ENCODE measurements at places on chromosomes 1 and 21.

DNA sequence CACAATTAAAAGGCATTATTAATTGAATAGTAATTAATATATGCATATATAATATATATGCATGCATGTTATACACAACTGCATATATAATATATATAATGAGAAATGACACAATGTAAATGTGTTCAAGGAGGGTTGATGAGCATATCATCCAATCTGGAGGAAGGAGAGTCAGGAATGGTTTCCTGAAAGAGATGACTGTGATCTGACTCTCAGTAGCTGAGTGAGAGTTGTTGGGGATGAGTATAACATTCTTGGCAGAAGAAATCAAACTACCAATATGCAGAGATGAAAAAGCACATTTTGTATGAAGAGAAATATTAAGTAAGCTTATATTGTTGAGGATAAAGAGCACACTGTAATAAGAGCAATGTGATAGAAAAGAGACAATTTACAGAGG, 37.3 kb downstream of the F13B start:
- no peak for DNase-seq

DNA sequence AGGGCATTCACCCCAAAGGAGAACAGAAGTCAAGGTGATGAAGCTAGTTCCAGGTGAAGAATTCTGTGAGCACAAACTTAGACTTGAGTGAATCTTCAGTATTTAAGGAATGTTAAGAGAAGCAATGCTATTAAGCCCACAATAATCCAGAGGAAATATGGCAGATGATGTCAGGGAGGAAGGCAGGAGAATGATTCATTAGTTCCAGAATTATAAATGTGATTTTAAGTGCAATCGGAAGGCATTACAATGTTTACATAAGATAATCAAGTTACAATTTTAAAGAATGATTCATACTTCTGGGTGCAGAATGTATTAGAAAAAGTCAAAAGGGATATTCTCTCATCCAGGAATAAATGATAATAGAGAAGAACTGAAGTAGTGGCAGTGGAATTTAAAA, 545.2 kb upstream of the BRINP3 start:
- DNase-seq = no peak

DNA sequence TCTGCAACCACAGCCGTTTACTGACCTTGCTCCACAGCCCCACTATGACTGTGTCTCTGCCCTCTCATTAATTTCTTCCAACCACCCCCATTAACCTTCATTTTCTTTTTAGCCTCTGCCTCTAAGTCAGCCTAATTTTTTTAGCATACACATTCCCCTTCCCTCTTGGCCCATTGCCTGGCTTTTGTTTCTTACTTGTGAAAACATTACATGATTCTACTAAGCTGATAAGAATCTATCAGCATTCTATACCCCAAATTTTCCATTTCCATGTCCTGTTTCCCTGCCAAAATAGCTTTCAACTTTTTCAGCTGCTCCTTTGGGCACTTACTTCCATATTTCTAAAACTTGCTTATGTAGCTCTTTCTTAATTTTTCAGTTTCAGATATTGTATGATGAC, 79.8 kb downstream of the PCP4 start:
- no peak for DNase-seq

DNA sequence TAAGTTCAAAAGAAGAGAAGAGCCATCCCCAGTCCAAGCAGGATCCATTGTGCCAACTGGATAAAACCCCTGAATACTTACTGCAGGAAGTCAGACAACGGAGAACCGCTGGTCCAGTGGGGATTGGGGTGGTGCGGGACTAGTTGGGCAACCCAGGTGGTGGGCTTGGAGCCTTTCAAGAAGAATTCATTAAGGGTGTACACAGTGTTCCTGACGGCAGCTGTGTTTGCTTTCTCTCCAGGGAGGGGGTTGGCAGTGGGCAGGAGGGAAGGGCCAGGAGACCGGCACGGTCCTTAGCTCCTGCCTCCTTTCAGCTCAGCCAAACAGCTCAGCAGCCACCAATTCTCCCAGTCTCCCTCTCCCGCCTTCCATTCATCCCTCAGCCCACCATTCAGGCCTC, 7.1 kb upstream of the CDK18 start:
- DNase-seq = no peak

DNA sequence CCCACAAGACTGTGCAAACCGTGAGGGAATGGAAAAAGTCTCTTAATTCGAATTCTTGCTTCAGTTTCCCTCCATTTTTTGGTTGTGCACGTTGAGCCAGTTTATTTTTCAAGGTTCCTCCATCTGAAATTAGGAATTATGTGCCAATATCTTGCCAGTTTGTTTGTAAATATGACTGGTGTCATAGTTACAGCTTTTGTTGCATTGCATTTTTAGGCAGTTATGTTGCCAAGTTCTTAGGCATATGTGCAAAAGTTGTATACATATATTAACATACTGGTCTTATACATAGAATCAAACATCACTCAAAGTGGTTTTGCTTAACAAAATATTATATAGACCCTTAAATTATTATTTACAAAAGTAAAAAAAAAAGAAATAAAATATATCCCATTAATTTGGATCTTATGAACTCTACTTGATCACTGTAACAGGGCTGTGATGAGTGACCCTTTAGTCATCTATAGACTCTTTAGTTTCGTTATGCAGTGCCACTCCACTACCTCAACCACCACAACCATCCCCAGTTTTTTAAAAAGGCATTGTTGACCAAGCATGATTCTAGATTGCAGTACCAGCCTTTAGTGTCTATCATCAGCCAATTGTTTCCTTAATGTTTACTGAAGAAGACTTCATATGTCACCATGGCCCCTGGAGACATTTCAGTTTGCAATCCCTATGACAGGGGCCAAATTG, 20.9 kb upstream of the DYNLT5 start:
- no peak for DNase-seq

GRCh38 chr1:10242811-10243210, 32.4 kb downstream of the KIF1B start:
- DNase-seq = no peak

GRCh38 chr1:24927988-24928688, 1.9 kb downstream of the RUNX3 start:
- DNase-seq = no peak

DNA sequence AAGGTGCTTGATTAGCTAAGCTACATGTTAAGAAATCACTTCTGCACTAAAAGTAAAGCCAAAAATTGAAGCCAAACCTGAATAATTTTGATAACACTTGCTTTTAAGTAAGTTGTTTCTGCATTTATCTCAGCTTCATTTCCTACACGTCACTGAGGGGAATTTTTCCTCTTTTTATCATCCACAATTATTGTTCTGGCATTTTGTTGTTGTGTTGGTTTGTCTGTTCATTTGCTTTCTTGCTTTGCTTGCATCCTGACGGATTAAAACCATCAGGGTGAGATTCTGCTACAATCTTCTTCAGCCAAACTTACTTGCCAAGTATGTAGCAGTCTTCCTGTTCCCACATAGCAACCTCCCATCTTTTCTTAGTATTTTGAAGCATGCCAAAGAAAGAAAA, 18.0 kb upstream of the EEIG2 start:
- no peak for DNase-seq

GRCh38 chr1:56453417-56454078, 125.8 kb downstream of the PLPP3 start:
- no peak for DNase-seq

DNA sequence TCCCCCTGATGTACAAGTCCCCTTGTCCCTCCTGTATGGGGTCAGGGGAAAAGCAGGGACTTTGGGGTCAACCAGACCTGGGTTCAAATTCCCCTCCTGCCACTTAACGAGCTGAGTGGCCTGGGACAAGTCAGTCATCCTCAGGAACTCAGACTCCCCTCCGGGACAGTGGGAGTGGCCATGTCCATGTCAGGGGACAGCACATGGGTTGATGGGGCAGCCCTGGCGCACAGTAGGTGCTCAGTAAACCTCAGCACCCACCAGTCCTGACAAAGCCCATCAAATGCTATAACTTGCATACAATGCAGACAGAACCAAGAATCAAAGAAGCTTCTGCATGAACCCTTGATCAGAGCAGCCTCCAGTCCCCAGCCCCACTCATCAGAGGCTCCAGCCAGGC, 30.0 kb downstream of the MATN1 start:
- no peak for DNase-seq
